ENCODE measurements at places on chromosomes 12 and 14. TPM values are rescaled to one million over a fixed set of nuclear protein-coding genes. Genes with fewer than 3 reads are reported as not detected.

- no peak for DNase-seq
Observed at GRCh38 chr14:33711194-33711593, 239.7 kb downstream of the EGLN3 start.

DNA sequence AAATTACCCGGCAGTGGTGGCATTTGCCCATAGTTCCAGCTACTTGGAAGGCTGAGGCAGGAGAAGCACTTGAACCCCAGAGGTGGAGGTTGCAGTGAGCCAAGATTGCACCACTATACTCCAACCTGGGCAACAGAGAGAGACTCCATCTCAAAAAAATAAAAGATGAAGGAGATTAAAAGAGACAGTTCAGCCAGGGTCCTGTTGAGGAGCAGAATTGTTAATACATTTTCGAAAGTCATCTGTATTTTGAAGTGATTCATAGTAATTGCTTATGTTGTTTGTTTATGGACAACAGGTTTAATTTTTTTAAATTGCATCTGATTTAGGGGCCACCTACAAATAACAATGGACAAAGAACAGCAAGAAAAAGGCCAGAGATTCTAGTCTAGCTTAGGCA is 112.9 kb downstream of the DIP2B start:
- no peak for DNase-seq

GRCh38 chr14:54087376-54087775 is 130.8 kb upstream of the BMP4 start:
- DNase-seq, result peak; percentile 75

DNA sequence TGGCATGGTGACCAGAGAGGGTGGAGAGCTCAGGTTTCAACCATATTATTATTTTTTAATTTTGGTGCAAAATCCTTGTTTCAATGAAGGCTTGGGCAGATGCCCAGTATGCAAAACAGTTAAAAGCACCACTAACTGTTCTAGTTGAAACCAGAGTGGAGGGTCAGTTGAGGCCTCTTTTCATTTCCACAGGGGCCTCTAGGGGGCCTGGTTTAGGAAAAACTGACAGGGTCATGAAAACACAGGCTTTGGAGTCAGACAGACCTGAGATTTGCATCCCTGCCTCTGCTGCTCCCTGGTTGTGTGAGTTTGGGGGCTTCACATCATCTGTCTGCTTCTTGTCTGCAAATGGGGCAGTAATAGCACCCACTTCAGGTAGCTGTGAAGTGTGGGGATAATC is 3.3 kb upstream of the RPH3A start:
- DNase-seq, result no peak

GRCh38 chr12:19709889-19710288 is 270.6 kb downstream of the AEBP2 start:
- DNase-seq, result no peak

DNA sequence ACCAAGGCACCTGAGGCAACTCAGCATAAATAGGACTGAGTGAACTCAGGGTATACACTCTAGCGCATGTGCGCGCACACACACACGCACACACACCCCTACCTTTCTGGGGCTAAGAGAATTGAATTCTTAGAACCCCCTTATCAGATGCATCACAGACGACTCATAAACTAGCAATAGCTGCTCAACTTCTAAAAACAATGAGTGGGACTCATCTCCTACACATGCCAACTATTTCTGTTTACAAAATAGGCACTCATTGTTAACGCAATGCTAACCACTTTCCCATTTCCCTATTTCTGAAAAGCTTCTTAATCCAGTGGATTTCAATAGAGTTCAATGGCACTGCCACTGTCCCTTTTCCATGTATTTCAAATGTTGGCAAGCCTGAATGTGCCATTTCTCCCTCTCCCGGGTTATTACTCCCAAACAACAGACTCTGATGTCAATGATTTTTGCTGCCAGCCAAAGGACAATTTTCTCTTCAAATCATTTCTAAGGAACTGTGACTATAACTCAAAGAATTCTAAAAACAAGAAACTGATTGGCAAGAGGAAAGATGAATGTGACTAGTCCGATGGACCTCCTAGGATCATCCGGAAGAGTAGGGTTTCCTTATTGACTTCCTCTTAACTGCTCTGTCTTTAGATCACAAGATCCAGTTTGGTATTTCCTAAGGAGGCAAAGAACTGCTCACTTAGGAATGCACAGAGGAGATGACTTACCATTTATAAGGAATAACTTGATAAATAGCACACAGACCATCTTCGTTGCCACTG is 48.8 kb downstream of the SLC38A1 start:
- DNase-seq, result peak; percentile 72

DNA sequence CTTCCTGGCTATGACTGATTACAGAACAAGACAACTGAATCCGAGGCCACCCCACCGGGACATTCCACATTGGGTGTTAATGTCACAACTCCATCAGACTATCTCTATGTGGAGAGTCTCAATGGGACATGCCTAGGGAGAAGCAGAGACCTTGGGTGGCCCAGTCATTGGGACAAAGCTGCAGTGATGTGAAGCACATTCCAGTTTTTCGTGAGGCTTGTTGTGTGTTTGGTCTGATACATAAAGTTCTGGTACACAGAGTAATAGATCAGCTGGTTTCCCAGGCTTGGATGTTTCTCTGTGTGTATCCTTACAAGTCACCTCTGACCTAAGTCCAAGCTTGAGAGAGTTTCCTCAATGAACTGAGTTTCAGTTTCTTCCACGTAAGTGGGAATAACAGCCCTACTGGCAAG is 42.3 kb downstream of the CPM start:
- DNase-seq, result peak; percentile 77

DNA sequence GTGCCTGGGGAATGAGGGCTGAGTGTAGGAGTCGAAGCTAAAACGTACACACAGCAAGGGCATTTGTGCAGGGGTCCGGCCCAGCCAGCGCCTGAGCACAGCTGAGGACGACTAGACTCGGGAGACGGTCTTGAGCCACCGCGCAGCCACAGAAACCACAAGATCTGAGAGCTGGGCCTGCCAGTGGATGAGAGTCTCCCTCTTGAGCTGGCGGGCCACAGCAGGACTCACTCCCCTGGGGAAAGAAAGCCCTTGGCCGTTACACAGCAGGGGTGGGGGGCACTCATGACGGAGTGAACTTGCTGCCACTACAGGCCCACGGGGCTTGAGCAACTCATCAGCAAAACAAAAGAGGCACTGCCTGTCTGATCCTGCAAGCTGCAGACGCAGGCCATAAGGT is 23.0 kb downstream of the STX2 start:
- no peak for DNase-seq

DNA sequence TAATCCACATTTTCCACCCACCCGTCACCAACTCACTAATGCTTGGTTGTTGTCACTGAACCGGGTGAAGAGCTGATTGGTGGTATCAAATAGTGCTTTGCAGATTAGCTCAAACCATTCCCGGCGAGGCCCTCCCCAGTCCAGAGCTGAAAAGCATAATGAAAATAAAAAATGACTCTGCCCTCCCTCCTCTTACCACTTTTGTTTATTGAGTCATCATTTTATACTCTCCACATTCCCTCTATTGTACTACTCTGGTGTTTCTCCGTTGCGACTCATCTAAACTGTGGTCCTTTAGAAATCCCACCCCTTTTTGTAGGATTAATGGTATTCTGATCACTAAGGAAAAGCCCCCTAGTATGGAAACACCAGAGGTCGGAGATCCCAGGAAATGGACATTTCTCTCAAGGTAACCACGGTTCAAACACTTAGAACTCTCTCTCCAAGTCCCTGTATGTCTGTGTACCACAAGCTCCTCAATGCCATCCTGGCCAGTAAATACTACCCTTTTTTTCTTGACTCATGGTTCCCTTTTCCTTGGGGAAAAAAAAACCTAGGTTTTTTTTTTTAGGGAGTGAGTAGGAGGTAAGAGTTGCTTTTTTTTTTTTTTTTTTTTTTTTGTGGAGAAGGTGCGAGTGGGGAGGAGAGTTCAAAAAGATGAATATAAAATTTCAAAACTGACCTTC is 42.0 kb downstream of the AREL1 start:
- peak; percentile 47 for DNase-seq

DNA sequence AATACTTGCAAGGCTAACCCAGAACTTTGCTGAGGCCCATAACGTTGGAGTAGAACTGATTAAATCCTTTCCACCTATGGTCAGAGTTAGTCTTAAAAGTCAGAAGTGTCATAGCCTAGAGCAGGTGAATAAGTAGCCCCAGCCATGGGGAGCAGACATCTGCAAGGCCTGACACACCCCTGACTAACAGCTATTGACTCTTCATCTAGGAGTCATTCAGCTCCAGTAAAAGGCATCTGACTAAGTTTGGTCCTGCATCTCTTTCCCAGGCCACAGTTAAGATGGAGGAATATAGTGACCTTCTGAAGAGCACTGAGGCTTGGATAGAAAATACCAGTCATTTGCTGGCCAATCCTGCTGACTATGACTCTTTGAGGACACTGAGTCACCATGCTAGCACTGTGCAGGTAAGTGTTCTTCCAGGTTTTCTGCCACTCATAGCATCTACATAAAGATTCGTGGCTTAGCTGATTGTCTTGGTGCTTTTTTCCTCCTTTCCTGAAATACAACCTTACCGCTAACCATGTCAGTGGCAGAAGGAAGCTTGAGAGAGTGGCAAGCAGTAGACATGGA is 212.9 kb downstream of the ESR2 start:
- no peak for DNase-seq

DNA sequence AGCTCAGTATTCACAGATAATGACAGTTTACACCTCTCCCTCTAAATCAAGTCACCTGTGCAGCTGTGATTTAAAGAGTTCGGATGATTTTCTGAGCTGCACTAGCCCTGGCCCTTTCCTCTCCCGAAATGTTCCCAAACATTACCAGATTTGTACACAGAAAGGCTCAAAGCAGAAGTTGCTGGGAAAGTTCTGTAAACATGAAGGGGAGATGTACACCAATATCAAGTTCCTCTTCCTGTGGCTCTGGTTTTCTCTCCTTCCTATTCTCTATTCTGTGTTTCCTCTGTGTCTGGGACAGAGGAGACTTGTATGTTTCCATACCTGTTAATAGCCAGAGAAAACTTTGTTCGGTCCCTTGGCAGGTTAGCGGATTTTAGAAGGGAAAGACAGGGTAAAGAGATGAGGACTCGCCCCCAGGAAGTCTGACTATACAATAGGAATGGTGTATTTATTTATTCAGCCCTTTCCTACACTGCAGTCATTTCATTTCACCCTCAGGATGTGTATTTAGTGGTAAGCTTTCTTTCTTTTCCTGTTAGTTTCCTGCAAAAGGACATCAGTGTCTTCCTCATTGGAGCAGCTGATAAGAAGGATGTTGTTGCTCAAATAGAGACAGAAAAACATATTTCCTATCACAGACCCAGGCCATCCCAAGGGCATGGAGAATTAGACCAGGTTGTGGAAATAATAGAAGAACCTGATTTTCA is 7.6 kb upstream of the NUMB start:
- no peak for DNase-seq

GRCh38 chr12:57584690-57585089 is 6.3 kb upstream of the PIP4K2C start:
- DNase-seq, result no peak

DNA sequence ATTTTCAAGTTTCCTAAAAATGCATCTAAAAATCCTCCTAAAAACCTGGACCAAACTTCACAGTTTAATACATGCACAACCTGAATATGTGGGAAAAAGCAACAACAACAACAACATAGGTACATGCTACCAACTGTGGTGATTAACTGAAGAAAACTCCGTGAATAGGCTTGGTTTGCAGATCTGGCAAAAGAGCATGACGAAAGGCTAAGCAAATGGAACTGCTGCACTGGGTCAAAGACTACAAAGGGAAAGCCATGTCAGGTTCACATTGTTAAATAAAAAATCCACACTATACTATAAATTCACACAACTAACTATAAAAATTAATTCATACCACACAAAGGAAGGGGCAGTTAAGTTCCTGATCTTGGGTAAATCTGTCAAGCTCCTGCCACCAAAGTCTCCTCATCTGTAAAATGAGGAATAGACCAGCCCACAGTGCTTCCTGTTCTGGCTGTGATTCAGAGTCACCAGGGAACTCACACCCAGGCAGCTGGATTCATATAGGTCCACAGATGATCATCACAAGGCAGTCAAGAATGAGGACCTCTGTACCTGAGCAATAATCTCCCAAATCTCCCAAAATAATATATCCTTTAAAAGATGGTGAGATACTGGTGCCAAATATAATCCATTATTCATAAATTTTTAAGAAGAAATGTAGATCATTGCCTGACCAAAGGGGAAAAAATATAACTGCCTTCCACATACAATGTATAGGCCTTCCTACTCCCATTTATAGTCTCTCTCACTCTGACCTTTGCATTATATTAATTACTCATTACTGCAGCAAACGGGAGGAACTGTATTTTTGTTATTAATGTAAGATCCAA is 7.0 kb downstream of the CORO1C start:
- DNase-seq, result peak; percentile 63

DNA sequence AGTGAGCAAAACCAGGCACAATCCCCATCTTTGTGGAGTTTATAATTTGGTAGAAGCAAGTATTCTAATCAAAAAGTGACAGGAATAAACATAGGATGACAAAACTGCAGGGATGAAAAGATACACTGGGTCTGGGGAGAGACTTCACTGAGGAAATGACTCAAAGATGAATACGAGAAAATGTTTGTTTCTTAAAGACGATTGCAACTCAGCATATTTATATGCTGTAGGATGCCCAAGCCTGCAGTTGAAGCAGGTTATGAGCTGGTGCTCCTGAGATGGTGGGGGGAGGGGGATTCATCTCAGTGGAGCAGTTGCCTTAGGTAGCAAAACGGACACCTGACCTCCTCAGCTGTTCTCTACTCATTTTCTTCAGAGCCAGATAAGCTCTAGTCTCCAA is 13.4 kb upstream of the SLC38A4 start:
- no peak for DNase-seq

GRCh38 chr12:49974231-49974675 is 1.5 kb downstream of the AQP6 start:
- peak; percentile 77 for DNase-seq

- peak; percentile 15 for DNase-seq
Observed at GRCh38 chr14:100982762-100983161, 79.2 kb upstream of the RTL1 start.

GRCh38 chr12:79534029-79534867 is 156.5 kb downstream of the PAWR start:
- peak; percentile 44 for DNase-seq

DNA sequence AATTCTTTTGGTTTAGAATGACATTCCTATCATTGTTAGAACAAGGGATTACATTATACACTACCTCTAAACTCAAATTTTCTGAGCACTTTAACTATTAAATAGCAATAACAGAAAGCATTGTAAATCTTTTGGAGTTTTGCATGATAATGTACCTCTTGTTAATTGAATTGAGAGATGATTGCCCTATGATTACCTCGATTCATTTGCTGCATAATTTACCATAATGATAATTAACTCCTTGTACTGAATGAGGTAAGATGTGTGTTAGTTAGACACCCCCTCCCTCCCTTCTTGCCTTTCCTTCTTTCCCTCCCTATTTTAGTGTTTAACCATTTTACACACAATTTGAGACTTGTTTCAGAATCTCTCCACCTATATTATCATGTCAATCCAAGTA is 469.2 kb downstream of the DIO2 start:
- DNase-seq, result no peak

ESRRB gene
- not detected for total RNA-seq

KRT6C gene
- not detected for total RNA-seq

MGST1 gene
- total RNA-seq, result 92.8 TPM

RNFT2 gene
- 7.3 TPM for total RNA-seq

GDF3 gene
- total RNA-seq, result not detected

ENDOU gene
- total RNA-seq, result not detected

DNAH10 gene
- 0.64 TPM for total RNA-seq

DLK1 gene
- total RNA-seq, result not detected

TMEM30B gene
- total RNA-seq, result not detected

IL26 gene
- total RNA-seq, result not detected

OTUB2 gene
- total RNA-seq, result 0.97 TPM

SMCO2 gene
- not detected for total RNA-seq

PTCSC3 gene
- not detected for total RNA-seq

FGF23 gene
- not detected for total RNA-seq

INSM2 gene
- not detected for total RNA-seq

SELPLG gene
- 1.3 TPM for total RNA-seq

REP15 gene
- 1.3 TPM for total RNA-seq
